Stimulated activated CD8-positive, alpha-beta memory T cell treated with anti-CD3 and anti-CD28 coated beads, Interleukin-2, amount 100 ng/mL, for 48 hours (primary cell): ENCODE measurements at places on chromosomes 2 and 18.

DNA sequence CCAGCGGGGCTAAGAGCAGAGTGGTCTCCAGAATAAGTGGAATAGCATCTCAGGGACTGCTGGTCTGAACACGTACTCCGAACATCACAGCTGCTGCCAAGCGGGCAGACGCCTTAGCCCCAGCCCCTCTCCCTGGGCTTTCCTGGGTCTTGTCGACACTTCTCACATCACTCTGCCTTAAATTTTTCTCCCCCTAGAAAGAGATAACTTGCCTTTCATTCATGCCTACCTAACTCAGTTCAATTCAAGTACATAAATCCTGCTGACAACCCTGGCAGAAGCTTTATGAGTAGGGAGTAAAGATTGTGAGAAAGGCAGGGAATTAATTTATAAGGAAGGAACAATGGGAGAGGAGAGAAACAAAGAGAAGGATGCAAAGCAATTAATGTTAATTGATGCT is 202.9 kb upstream of the TNP1 start:
- DNase-seq: no peak

DNA sequence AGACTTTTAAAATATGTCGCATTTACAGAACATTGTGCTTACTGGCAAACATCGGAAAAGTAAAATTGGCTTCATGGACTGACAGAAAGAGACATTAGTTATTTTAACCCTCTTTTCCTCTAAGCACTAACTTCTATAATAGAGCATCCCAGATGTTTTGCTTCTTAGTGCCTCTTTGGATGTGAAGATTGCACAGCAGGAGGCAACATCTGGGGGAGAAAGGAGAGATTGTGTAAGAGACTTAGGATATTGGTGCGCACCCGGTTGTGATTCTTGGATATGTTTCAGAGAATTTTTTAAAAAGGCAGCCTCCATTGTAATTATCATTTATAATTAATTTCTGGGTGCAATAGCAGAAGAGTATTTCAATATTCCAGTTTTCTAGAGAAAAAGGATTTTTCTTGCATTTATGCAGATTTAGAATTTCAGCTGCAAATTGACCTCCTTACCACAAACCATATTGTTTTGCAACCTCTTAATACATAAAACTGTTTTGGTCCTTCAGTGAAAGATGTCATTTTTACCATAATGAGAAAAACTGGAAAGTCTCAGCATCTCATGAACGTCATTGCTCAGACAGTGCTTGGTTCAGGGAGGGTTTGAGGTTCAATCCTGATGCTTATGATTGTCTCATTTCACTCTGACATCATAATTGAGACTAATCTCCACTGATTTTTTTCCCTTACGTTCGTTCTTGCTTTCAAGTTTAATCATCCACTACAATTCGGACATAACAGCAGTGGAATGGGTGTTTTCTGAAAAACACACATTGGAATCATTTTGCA is 404.3 kb downstream of the ZNF521 start:
- DNase-seq: no peak

DNA sequence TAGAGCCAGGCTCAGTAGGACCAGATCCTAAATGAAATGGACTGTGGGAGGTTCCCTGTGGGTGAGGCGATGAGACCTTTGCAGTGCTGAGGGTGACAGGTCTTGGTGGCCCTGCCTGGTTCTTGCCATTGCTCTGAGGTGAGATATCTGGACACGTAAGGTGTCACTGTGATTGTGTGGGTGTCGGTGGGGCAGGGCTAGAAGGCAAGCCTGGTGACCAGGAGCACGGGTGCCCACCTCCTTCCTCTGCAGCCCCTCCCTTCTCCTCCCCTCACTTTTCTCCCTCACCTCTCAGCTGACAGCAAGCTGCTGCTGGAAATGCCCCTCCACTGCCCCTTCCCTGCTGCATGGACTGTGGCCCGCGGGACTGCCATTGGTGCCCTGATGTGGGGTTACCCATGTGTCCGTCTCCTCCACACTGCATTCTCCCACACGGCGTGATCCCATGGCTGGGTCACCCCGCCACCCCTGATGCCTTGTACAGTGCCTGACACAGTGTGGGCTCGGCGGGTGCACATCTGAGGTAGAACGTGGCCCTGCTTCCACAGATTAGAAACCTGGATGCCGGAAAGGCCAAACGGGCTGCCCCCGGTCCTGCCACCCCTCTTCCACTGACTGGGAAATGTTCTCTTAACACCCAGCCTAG is 55.6 kb upstream of the FOSL2 start:
- DNase-seq: no peak

- no peak for DNase-seq
Measured at GRCh38 chr18:73545472-73545871, 602.2 kb downstream of the FBXO15 start.

DNA sequence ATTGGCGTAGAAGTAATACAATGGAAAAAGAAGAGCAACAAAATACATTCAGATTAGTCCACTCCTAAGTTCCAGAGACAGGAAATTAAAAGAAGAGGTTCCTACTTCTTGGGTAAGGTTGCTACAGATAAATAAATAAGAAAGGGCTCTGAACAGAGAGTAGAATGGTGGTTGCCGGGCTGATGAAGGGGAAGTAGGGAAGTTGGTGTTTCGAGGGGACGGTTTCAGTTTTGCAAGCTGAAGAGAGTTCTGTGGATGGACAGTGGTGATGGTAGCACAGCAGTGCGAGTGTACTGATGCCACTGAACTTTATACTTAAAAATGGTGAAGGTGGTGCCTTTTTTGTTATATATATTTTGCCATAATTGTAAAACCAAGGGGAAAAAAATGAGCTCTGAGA is 48.2 kb downstream of the CABYR start:
- DNase-seq: no peak

DNA sequence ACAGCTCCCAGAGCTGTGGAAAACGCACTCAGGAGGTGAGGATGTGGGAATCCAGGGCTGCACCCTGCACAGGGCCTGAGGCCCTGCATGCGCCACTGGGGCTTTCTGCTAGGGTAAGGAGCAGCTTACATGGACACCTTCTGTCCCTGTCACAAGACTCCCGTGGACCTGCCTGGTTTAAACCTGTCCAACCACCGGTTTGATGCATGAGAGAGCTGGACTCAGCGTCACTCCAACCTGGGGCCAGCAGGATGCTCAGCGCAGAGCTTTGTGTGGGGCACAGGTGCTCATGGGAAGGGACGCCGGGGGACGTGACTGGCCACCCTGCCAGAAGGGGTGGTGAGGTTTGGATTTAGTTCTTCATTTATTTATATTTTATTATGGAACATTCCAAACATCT is 24.2 kb downstream of the SNORC start:
- no peak for DNase-seq

DNA sequence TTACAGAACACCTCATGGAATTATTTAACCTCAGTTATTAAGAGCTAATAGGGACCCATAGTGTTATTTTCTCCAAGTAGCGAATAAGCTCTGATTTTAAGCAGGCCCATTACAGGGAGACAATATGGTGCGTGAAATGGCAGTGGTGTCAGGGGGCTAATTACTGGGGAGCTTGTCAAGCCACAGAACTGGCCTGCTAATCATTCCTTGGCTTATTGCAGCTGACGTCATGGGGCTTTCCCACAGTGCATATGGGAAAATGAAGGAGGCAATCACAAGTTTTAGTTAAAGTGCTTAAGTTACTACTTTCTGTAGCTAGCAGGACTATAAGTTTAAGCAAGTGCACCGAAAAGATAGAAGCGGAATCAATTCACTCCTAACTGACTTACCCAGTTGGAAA is 262.5 kb downstream of the TGIF1 start:
- no peak for DNase-seq

GRCh38 chr2:121281694-121282093 is 3.3 kb downstream of the TFCP2L1 start:
- DNase-seq: no peak

GRCh38 chr2:170454471-170455372 is 260.4 kb upstream of the SP5 start:
- DNase-seq: no peak

DNA sequence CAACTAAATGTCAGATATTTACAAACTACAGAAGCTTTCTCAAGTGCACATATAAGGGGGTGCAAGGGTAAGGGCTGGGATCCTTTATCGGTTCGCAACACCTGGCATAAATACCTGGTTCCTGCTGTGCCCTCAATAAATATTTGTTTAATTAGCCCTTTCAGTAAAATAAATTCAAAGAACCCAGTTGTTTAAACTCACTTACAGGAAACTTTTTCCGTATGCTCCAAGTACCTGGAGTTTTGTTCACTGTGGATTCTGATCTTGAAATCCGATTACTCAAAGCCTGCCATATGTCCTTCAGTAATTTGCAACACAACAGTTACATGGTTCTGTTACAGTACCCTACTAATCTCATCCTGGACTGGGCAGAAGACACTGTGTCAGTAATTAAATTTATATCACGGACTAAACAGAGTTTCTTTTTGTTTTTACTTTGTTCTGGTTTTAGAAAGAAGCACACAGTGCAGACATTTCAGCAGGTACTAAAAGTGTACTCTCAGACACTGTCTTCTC is 36.9 kb downstream of the TBC1D8 start:
- DNase-seq: no peak

- DNase-seq: no peak
Measured at GRCh38 chr2:120715353-120715752, 20.3 kb upstream of the GLI2 start.

DNA sequence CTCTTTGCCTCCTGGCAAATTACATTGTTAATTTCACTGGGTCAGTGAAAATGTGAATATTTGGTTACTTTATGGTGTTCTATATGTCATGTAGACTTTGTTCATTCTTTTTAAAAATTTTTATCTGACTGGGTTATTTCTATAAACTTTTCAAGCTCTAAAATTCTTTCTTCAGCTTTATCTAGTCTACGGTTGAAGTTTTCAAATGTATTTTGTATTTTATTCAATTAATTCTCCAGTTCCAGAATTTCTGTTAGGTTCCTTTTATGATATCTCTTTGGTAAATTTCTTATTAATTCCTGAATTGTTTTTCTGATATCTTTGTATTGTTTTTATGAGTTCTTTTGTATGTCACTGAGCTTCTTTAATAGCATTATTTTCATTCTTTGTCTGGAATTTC is 228.1 kb downstream of the LPIN1 start:
- DNase-seq: no peak

DNA sequence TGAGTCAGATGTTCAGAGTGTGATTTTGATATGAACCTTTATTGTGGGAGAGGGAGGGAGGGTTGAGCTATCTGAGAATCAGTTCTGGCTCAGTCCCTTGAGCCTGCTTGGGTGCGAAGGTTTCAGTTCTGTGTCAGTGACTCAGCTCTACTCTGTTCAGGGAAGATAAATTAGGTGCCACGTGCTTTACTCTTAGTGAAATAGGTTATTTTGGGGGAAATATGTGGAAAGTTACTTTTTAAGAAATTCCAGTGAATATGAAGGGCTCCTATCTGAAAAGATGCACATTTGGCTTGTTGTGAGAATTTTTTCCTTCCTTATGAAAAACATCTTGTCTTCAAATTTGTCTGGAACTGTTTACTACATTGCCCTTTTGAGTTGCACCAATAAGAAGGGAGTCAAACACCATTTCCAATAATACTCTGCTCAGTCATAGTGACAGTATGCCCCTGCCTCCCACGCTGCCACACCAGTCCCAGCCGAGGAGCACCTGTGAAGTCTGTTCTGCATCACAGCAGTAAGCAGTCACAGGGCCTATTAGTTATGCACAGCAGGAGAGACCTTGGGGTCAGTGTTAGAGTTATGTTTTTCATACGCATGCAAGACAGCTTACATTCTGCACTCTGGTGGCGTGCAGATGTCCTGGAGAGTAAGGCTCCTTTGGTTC is 32.8 kb upstream of the DNAH7 start:
- DNase-seq: peak; percentile 34

DNA sequence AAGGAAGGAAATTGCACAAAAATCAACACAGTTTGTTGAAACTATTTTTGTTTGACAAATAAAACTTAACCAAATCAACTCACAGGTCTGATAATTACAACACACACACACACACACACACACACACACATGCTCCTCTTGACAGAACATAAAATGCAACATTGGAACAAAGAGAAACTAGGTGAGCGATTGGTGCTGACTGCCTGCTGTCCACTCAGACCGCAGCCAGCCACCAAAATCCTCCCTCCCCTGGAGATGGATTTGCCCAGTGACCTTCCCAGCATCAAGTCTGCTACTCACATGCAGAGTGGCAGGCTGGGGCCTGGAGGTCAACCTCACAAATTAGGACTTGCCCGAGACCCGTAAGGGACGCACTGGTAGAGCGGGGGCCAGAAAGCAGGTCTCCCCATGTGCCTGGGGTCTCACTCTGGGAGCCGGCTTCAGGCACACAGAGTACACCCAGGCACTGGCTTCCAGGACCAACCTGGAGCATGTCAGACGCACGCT is 61.4 kb downstream of the DIPK1C start:
- no peak for DNase-seq
